Skin of body (tissue), 3 donors: ENCODE measurements at places on chromosomes 4 and X. TPM values are rescaled to one million over a fixed set of nuclear protein-coding genes. Genes with fewer than 3 reads are reported as not detected.

GAK gene
- total RNA-seq: 45.2 TPM

CT55 gene
- not detected for total RNA-seq

TLR2 gene
- total RNA-seq: 10.2 TPM

PF4V1 gene
- not detected for total RNA-seq

TCEAL6 gene
- not detected for total RNA-seq

ARHGAP6 gene
- 4.8 TPM for total RNA-seq

NIPAL1 gene
- 9.5 TPM for total RNA-seq
